Activated CD8-positive, alpha-beta memory T cell treated with anti-CD3 and anti-CD28 coated beads for 4 hours (primary cell): ENCODE measurements at places on chromosomes 11 and 22.

GRCh38 chr22:45805413-45805812 is 133.8 kb downstream of the ATXN10 start:
- DNase-seq, result no peak

GRCh38 chr11:5232176-5232575 is 2.1 kb downstream of the HBD start:
- no peak for DNase-seq

GRCh38 chr11:128956401-128957201 is 13.9 kb upstream of the TP53AIP1 start:
- no peak for DNase-seq

- DNase-seq, result no peak
Measured at GRCh38 chr11:86637988-86638387, 34.4 kb downstream of the ME3 start.

- no peak for DNase-seq
Measured at GRCh38 chr11:84594602-84595001, 1032.5 kb downstream of the DLG2 start.

- no peak for DNase-seq
Measured at GRCh38 chr11:128691802-128692752, 1.8 kb upstream of the FLI1 start.

DNA sequence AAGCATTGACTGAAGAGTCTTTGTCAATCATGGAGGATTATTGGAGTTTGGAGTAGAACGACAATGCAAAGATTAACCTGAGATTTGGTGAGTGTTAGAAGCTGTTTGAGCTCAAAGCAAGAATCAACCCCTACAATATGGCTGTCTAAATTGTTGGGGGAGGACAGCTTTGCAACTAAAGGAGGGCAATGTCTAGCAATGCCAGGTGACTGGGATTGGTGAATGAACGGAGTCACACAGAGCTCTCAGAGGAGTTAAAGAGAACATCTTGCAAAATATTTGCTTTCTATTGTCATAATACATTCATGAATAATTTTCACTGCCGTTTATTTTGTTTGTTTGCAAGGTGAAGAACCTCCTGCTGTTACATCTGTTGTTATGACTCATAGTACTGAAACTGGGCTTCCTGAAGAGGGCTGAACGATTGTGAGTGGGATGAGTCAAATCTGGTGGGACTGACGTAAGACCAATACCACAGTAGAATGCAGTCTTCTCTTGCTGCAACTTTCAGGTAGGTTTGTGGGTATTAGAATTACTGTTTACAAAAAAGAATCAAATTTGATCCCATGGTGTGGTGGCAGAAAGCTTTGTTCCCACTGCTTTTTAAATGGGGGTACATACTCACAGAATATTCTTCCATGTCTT is 281.9 kb downstream of the CADM1 start:
- no peak for DNase-seq

DNA sequence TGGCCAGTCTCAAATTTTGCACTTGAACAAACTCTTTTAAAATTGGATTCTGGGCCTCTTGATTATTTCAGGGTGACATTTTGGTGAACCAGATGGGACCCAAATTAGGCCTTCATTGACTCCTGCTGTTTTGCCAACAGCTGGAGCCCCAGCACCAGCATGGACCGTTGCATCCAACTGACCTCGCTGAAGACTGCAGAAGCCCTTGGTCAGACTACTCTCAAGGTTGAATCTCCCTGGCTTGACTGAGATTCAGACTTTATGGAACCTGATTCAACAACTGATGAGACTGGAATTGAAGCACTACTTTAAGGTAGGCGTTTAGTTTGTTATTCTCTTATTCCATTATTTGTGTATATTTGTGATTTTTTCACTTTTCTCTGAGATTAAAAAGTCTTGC is 41.7 kb downstream of the NARS2 start:
- no peak for DNase-seq

- no peak for DNase-seq
Measured at GRCh38 chr11:47606731-47607130, 12.5 kb upstream of the C1QTNF4 start.

DNA sequence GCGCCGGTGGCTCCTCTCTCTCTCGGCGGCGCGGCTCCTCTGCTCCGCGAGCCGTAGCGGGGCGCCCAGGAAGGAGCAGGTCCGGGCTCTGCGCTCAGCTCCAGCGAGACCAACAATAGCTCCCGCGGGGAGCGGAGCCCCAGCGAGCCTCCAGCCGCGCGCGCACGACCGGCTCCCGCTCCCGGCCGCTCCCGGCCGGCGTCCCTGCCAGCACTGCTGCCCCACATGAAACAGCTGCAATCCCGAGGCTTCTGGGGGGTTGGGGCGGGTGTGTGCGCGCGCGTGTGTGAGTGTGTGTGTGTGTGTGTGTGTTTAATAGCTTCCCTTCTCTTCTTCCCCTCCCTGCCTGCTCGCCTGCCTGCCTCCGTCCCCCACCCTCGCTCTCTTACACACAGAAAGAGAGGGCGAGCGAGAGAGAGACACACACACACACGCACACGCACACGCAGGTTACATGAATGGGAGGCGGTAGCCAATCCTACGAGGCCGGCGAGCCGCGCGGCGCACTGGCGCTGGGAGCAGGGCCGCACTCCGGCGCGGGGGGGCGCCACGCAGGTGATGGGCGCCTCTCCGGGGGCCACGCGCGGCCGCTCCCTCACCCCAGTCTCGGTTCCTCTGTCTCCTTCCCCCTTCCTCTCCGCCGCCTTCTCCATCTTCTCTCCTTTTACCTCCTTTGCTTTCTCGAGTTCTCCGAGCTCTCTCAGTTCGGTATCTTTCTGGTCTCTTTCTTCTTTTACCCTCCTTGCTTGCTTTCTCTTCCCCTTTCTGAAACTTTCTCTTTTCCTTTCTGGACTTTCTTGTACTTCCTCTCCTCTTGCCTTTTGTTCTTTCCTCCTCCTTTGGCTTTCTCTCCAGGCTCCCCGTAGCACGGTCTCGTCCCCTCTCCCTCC is at the start of gene TENM4:
TENM4 (minus strand) TSS at position 460 of the 890 bp plus-strand sequence. CDS start 371,086 bp downstream, outside the sequence.
- DNase-seq, result no peak

DNA sequence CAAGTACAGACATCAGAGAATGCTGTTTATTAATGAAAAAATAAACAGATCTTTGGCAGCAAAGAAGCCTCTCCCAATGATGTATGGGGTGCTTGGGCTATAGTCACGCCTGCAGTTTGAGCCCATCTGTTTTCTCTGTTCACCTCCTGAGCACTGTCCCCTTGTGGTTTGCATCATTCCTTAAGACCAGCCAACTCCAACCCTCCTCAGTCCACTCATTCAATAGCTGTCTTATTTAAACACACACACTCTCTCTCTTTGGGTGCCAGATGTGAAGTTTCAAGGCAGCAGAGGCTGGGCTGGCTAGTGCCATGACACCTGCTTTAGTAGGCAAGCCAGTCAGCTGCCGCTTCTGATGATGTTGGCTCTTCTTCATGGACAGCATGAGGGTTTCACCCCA is 58.1 kb downstream of the POLD3 start:
- DNase-seq, result no peak

DNA sequence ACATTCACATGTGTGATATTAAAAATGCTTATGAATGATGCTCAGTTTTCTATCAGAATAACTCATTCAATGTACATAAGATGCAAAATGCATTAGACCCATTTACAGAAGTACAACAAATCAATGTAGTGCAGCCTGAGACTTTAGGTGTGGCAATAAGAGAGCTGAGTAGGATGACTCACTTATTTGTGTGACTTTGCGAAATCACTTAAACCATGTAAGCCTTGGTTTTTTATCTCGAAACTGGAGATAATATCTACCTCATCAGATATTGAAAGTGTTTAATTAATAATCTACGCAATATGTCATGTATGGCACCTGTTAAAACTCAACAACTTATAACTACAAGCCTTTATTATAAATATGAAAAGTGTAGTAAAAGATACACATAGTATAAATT is 105.7 kb upstream of the LUZP2 start:
- DNase-seq, result no peak

- no peak for DNase-seq
Measured at GRCh38 chr11:78350646-78351165, 66.9 kb downstream of the GAB2 start.

DNA sequence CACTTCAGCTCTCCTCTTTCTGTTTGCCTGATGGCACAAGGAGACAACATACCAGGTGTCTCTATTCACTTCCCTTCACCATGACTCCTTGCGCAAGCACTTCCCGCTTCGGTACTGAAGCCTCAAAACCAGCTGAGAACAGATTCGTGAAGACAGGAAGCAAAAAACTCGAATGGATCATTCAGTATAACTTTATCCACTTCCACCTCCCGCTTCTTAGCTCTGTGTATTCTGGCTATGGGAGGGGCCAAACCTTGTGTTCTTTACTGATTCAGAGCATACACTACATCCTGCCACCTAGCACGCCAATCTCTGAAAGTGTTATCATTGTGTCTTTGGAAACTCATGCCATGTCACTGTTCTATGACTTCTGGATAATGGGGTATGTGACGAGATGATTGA is 62.2 kb upstream of the ADA2 start:
- no peak for DNase-seq

GRCh38 chr22:43334378-43334777 is 8.8 kb downstream of the SCUBE1 start:
- no peak for DNase-seq

- DNase-seq, result no peak
Measured at GRCh38 chr22:22588485-22589164, 29.6 kb upstream of the PRAME start.

- no peak for DNase-seq
Measured at GRCh38 chr22:23054531-23055257, 15.6 kb upstream of the GNAZ start.

DNA sequence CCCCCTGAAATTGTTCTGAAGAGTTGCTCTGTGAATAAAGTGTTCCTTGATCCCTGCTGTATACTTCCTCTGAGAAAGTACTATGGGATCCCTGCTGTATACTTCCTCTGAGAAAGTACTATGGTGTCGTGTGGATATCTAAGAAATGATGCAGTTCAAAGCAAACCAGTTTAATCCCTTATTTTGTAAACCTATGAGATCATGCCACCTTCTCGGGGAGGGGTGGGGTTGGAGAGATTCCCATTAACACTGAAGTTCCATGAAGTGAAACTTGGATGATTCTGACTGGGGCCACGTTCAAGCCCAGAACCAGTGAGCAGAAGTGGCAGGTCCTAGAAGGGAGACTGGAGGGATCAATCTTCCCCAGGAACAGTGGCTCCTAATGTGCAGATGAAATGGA is 13.0 kb upstream of the TP53AIP1 start:
- no peak for DNase-seq

- DNase-seq, result no peak
Measured at GRCh38 chr11:78347956-78348355, 69.7 kb downstream of the GAB2 start.

DNA sequence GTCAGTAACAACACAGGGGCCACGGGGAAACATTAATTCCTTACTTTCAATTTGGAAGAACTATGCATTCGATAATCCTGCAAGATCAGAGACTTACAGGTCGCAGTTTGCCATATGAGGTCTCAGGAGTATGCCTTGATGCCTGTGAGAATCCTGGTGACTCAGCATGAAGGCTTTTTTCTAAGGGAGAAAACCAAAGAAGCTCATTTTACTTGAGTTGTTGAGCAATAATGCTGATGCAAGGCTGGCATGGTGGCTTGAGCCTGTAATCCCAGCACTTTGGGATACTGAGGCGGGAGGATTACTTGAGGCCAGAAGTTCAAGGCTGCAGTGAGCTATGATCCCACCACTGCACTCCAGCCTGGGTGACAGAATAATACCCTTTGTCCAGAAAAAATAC is 26.6 kb downstream of the ATG16L2 start:
- no peak for DNase-seq

DNA sequence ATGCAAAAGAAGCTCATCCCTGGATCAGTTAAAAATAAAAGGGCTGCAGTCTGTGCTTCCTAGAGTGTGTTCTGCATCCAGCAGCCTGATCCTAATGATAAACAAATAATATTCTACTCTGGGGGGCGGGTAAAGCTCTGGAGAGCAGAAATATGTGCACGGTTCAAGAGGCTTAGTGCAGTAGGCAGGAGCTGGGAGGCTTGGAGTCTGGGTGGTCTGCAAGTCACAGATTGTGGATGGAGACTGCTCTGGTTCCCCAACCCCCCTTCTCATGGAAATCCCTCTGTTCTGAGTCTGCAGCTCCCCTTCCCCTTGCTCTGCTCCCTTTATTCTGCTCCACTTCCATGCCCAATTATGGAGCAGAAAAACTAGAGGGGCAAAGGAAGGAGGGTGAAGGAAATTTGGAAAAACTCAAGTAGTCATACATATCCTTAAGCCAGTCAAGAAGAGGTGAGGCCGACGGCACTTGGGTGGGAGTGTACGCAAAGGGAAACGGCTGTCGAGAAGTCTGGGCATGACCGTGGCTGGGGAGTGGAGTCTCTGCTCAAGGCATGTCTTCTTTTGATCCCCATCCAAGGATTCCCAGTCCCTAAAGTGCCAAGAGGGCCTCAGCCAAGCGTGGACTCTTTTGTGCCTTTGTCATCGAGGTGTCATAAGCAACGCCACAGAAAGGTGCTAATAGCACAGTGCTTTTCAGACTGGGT is 16.3 kb upstream of the CLMP start:
- DNase-seq, result no peak

DNA sequence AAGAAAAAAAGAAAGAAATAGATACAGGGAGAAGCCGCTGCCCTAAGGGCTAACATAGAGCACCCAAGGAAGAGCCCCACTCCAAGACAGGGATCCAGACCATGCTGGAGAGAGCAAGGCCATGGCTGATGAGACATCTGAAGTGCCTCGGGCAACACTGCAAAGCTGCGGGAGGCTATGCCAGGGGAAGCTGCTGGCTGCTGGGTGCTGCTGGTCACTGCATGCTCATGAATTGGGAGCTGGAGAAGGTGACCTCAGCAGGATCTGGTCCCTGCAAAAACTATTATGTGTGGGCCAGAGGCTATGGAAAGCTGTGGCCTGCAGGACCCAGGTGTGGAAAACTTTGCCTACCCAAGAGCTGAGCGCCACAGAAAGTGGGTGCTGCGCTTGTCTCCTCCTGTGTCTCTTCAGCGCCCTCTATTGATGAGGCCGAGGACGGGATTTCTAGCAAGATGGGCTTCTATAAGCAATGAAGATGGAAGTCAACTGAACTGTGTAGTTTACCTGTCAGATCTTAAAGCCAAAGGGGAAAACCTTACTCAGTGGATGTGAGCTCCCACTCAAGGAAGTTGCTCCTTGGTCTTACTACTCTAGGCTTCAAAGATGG is 17.3 kb upstream of the SLC29A2 start:
- DNase-seq, result peak; percentile 53

GRCh38 chr11:61133956-61134662 is 27.1 kb downstream of the VPS37C start:
- DNase-seq, result no peak

DNA sequence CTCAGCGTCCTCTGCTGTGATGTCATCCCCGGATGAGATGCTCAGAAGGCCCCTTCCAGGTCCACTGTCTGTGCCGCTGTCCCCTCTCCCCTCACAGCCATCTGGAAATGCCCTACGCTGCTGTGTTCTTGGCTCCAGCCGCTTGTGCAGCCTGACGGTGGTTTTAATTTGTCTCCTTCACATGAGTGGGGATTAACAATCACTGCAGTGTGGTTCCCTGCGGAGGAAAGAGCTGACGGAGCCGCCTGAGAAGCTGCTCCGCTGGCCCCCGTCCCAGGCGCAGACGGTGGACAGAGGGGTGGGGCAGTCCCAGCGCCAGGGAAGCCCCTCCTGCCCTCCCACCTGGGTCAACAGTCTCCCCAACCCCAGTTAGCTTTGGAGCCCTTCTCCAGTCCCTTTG is 67.5 kb upstream of the PHF21B start:
- no peak for DNase-seq
